ENCODE measurements at places on chromosomes 2 and 18. TPM values are rescaled to one million over a fixed set of nuclear protein-coding genes. Genes with fewer than 3 reads are reported as not detected.

DNA sequence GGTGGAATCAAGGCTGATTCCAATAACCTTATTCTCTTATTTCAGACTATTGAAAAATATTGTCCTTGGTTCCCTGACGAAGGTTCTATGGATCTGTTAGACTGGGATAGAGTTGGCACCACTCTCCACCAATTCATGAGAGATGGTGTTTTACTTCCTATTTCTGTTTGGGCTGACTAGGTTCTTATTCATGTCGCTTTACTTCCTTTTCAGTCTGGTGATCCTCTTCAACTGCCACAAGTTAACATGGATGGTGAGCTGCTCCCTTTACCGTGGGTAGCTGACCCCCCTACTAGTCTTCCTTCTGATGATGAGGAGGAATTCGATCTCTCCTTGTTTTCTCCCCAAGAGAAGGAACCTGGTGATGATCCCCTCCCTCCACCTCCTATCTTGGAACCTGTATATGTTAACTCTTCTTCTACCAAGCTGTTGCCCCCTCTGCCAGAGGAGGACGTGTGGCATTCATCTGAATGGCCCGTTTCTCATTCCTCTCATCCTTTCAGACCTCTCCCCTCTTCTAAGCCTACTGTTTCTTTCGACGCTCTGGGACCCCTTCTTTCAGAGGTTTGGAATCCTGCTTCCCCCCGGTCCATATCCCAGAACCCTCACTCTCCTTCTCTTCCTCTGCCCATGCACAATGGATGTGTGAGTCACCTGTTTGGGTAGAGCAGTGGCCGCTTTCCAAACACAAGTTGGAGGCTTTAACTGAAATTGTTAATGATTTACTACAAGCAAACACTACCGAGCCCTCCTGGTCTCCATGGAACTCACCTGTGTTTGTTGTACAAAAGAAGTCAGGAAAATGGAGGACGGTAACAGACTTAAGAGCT is 13.5 kb upstream of the CNOT11 start:
- peak; percentile 61 for DNase-seq

DNA sequence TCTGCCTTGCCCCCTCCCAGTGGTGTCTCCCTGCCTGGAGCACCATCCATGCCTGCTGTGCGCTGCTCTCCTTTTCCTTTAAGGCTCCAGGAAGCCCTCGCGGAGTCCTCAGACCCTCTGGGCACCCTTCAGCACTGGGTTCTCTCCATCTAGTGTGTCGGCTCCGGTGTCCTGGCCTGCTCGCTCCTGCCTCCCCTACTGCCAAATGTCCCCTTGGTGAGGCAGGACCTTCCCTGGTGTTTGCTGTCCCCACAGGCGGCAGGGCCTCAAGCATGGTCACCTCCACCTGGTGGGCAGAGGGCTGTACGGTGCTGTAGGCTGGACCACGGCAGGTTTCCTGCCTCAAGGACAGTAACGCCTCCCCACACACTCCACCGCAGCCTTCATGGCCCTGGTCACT is 90.2 kb downstream of the DGKD start:
- no peak for DNase-seq

The FBLN7 gene
- total RNA-seq = 3.0 TPM

DNA sequence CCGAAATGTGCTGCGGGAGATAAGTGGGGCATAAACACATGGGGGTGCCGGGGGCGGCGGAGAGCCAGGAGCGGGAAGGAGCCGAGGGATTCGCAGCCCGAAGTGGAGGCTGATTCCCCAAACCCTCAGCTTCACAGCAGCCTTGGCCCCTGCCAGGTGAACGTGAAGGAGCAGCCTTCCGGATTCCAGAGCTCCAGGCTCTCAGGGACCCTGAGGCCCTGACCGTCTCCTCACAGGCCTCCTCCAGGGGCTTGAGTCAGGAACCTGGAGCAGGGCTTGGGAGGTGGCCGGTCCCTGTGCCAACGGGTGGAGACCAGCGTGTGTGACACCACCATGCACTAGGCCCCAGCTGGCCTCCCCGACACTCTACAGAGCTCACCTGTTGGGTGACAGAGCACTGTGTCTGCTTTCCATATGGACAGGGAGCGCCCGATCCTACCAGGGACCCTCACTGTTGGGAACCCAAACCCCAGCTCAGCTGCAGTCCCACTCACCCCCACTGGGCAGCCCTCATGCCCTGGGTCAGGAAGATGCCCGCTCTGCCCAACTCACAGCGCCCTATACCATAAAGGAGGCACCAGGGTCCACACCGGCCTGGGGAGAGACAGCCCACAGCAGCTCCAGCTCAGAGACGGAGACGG is 117.6 kb upstream of the OTOS start:
- DNase-seq = no peak

The SRSF7 gene
- 243 TPM for total RNA-seq

The GCG gene
- not detected for total RNA-seq

The TUBA3E gene
- not detected for total RNA-seq

DNA sequence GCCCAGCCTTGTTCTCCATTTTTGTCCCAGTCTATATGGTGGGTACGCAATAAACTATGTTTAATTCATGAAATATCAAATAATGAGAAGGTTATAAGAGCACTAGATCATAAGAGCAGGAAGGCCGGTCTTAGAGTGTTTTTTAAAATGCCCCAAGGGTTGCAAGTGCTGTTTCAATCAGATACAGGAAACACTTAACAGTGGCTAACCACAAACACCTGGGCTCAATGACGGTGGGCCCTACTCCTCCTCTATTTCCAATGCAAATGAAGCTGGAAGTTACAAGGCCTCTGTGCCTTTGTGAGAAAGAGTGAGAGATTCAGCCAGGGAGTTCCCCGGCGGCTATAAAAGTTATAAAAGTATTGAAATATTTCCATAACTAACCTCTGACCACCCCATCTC is 18.9 kb upstream of the WDR33 start:
- peak; percentile 63 for DNase-seq

The CCDC68 gene
- 0.30 TPM for total RNA-seq

GRCh38 chr2:64837925-64838641 is 151.1 kb upstream of the SLC1A4 start:
- peak; percentile 80 for DNase-seq

DNA sequence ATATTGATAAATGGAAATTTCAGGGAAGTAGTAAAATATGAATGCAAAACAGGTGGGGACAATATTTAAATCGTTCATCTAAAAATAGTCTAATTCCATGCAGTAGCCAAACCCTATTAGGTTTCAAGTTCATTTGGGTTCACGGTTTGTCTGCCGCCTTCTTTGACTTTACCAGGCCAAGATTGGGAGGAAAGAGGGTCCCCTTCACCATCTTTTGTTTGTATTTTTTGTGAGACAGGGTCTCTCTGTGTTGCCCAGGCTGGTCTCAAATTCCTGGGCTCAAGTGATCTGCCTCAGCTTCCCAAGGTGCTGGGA is 98.5 kb upstream of the ATL2 start:
- DNase-seq = no peak

The CYTIP gene
- total RNA-seq = 2.8 TPM

The ZBTB7C gene
- total RNA-seq = not detected

DNA sequence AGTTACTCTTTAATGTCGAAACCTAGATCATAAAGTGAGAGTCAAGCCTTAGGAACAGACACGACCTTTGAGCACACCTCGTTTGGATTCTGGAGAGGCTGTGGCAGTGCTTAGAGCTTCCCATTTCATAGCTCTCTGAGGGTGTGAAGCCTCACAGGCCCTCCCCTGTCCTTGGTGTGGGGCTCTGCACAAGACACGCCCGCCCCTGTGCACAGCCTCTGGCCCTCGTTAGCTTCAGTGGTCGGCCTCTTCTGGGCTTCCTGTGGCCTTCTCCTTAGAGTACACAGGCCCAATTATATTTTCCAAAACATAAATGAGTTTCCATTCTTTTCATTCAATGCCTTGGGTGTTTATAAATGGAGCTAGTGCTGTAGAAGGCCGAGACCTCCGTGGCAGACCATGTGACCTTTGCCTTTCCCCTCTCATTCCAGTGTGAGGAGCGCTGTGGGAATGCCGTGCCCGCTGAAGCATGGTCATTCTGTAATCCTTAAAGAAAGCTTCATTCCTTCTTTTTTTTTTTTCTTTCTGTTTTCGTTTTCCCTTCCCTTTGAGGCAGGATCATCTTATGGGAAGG is 208.6 kb downstream of the DCDC2C start:
- no peak for DNase-seq

GRCh38 chr2:72738096-72738495 is 87.7 kb downstream of the EXOC6B start:
- no peak for DNase-seq

DNA sequence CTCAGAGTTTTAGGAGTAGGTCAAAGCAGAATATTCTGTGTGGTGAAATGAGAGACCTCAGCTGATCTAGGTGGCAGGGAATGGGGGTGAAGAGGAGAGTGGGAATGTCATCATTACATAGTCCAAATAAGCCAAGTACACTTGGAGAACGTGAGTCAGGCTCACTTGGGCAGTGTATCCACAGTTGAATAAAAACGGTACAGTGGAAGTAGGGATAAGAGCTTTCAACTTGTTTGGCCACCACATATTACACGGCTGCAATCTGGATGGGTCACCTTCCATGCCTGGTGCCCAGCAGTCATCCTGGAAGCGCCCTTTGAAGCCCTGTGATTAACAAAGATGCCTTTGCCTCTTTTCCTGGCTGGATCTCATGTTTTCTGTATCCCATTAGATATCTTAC is 28.6 kb downstream of the MIB1 start:
- no peak for DNase-seq

DNA sequence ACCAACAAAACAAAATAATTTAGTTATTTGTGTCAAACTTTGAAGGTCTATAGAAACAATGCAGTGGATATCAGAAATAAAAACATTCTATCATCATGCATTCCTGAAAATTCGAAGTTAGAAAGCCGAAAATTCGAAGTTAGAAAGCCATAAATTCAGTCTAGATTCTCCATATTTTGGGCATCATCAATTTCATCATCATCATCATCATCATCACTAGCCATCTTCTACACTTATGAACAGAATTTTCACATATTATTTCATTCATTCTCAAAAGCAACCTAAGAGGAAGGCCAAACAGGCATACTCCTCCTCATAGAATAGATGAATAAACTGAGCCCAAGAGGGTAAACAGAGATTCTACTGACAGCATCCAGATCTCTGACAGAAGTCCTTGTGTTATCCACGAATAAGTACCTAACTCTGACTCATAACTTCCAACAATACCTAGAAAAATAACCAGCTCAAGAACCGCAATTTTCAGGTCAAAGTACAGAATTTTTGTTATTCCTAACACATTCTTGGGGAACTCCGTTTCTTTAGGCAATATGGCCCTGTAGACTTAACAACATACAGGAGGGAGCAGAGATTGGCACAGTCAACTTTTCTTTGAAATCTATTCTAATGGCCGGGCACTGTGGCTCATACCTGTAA is 84.7 kb downstream of the TCF4 start:
- peak; percentile 72 for DNase-seq

GRCh38 chr2:97798416-97798815 is 85.0 kb downstream of the ZAP70 start:
- no peak for DNase-seq

The COL4A4 gene
- 0.89 TPM for total RNA-seq

DNA sequence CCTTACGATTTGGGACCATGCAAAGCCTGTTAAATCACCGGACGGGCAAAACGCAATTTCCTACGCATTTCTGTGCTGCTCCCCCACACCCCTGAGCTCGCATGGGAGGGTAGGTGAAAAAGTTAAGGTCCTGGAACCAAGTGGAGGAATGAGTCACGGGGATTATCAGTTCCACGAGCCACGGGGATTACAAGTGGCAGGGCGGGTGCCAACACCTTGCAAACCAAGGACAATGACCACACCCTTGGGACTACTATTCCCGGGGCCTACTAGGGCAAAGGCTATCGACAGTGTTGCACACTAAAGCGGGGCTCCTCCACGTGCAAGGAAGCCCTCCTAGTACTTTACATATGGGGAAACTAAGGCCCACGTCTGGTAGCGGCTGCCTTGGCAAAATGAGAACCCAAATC is 447 bp downstream of the RETSAT start:
- DNase-seq = peak; percentile 47

DNA sequence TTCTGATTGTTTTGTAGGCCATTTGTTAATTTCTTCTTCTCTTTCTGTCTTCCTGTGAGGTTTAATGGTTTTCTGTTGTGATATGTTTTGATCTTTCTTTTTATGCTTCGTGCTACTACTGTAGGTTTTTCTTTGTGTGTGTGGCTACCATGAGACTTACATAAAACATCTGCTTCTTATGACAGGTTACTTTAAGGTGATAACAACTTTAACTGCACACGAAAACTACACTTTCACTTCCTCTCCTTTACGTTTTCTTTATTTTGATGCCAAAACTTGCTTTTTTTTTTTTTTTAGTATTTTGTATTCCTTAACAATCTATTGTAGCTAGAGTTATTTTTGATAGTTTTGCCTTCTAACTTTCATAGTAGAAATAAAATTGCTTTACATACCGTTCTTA is 691.3 kb downstream of the TSN start:
- no peak for DNase-seq

DNA sequence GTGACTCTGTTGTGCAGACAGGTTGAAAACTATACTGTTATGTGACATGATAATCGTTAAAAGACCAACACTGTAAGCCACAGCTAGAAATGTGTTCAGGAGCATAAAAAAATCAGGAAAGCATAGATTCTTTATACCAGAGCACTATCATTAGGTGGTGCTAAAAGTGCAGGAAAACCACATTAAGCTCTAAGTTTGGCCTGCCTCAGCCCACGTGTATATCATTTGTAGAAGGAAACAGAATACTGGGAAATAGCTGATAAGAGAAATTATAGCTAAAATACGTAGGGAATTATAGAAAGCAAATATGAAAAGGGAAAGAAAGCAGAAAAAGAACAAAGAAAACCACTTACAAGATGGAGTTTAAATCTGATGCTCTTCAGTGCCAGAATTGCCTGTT is 26.5 kb upstream of the C2orf74 start:
- DNase-seq = peak; percentile 40

GRCh38 chr18:44915661-44916060 is 235.0 kb downstream of the SETBP1 start:
- DNase-seq = no peak

The ACMSD gene
- not detected for total RNA-seq

- DNase-seq = no peak
Observed at GRCh38 chr2:19355416-19355821, 3.0 kb downstream of the OSR1 start.

DNA sequence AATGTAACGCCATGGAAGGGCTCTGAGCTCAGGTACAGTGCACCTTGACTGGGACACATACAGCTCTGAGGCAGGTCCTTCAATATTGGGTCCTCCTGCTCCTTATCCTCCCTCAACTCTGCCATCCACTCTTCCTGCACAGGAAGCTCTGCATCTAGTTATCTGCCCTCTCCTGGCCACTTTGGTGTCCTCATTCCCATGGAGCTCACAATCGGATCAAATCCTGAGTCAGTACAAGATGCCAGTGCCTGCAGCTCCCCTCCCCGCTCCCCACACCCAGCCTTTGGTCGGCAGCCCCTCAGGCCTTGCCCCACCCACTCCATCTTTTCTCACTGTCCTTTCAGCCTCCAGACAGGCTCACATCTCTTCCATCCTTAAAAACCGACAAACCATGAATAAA is 58.0 kb downstream of the LRRFIP1 start:
- peak; percentile 39 for DNase-seq

GRCh38 chr2:3268705-3269029 is 109.0 kb downstream of the EIPR1 start:
- DNase-seq = no peak

- no peak for DNase-seq
Observed at GRCh38 chr2:233463586-233463985, 103.0 kb downstream of the USP40 start.

The EHD3 gene
- total RNA-seq = 9.8 TPM

Data from M059J (cell line).